ENCODE measurements at places on chromosomes 1 and 21. TPM values are rescaled to one million over a fixed set of nuclear protein-coding genes. Genes with fewer than 3 reads are reported as not detected.

ITGB2 gene
- total RNA-seq, result 36.7 TPM

ADORA1 gene
- 11.7 TPM for total RNA-seq

LINGO4 gene
- 2.0 TPM for total RNA-seq

MNDA gene
- 4.4 TPM for total RNA-seq

GJA8 gene
- not detected for total RNA-seq

LCE1A gene
- total RNA-seq, result not detected

CFHR5 gene
- 0.59 TPM for total RNA-seq

ATP1A4 gene
- 0.10 TPM for total RNA-seq

- H3K4me3 ChIP-seq, result no peak overlapping the region
- H3K36me3 ChIP-seq, result peaks cover 3% of the 10 kb centered on the region
- no peaks in the 10 kb centered on the region for H3K4me1 ChIP-seq
- no peak overlapping the region for H3K27ac ChIP-seq
Observed at GRCh38 chr1:243268751-243269460, 13.1 kb downstream of the SDCCAG8 start.

DNA sequence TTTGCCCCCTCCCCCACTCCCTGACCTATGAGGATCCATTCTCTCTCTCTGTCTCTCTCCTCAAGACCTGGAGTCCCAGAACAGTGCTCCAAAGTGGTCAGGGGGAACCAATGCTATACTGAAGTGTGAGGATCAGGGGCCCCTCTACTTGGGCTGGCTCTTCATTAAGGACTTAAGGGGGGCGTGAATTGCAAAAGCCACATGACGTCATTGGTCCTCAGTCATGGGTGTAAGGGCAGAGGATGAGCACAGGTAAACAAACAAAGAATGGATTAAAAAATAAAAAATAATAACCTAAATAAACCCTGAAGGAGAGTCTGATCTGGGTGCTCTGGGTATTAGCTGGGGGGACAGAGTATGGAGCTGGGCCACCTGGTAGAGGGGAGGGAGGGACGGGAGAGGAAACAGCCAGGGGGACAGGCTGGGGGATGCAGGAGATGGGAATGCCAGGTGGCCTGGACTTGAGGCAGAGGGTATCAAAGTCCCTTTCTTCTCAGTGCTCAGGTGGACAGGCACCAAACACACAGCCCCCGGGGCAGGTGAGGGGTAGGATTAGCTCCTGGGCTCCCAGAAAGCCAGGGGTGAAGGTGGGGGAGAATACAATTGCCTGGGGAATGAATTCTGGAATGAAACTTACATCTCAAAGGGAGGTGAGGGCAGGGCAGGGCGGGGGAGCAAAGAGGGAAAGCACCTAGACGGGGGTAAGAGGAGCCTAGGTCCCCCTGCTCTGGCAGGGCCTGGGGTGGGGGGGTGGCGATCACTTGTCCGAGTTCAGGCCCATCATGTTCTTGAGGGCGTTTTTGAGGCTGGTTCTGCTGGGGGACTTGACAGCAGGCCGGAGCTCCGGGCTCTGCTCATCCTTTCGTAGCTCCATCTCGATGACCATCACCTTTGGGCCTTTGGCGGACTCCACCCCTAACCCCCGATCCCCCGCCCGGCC, 4.6 kb downstream of the MPZ start:
- no peaks in the 10 kb centered on the region for H3K36me3 ChIP-seq
- peak overlapping the region; percentile 52 for H3K27ac ChIP-seq
- DNase-seq, result no peak
- H3K4me1 ChIP-seq, result peaks cover 26% of the 10 kb centered on the region
- peak overlapping the region; percentile 77 for H3K4me3 ChIP-seq

DNA sequence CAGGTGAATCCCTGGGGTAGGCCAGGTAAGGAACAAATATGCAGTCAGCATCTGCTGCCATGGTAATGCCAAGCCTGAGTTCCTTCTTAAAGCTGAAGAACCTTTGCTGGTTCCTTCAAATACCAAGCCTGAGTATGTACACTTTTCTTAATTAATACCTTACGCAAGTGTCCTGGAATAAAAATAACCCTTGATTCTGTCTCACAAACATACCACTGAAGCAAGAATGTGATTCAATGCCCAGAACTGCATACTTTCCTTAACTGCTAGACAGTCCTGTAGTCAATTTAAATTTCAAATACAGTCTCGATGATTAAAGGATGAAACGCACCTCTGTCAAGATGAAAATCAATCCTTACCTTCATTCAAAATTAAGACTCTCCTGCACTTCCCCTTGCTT, 634.0 kb upstream of the CHRM3 start:
- no peak for DNase-seq
- H3K27me3 ChIP-seq, result no peaks in the 10 kb centered on the region
- H3K4me3 ChIP-seq, result no peak overlapping the region
- no peaks in the 10 kb centered on the region for H3K36me3 ChIP-seq
- H3K27ac ChIP-seq, result no peak overlapping the region
- H3K4me1 ChIP-seq, result no peaks in the 10 kb centered on the region

GRCh38 chr1:223731133-223731770, 18.9 kb downstream of the CAPN2 start:
- no peaks in the 10 kb centered on the region for H3K27me3 ChIP-seq
- H3K4me3 ChIP-seq, result no peak overlapping the region
- H3K27ac ChIP-seq, result peak overlapping the region; percentile 68
- peaks cover 11% of the 10 kb centered on the region for H3K36me3 ChIP-seq
- H3K4me1 ChIP-seq, result peaks cover 46% of the 10 kb centered on the region

- DNase-seq, result no peak
- no peaks in the 10 kb centered on the region for H3K36me3 ChIP-seq
- no peak overlapping the region for H3K4me3 ChIP-seq
- H3K27me3 ChIP-seq, result no peaks in the 10 kb centered on the region
- no peak overlapping the region for H3K27ac ChIP-seq
- no peaks in the 10 kb centered on the region for H3K4me1 ChIP-seq
Observed at GRCh38 chr1:197985351-197985750, 68.2 kb downstream of the LHX9 start.

GRCh38 chr1:205907794-205908193, 35.5 kb downstream of the SLC26A9 start:
- H3K27ac ChIP-seq, result no peak overlapping the region
- no peaks in the 10 kb centered on the region for H3K36me3 ChIP-seq
- no peaks in the 10 kb centered on the region for H3K4me1 ChIP-seq
- no peaks in the 10 kb centered on the region for H3K27me3 ChIP-seq
- no peak overlapping the region for H3K4me3 ChIP-seq
- no peak for DNase-seq

GRCh38 chr21:27647921-27648320, 681.0 kb upstream of the ADAMTS5 start:
- no peak overlapping the region for H3K27ac ChIP-seq
- no peaks in the 10 kb centered on the region for H3K27me3 ChIP-seq
- no peaks in the 10 kb centered on the region for H3K36me3 ChIP-seq
- no peaks in the 10 kb centered on the region for H3K4me1 ChIP-seq

GRCh38 chr1:183804916-183805841, at the start of gene RGL1:
Gene RGL1 (plus strand): TSS chr1:183805120. CDS start chr1:183805298, 178 bp downstream.
- peak within 1 kb of the TSS; percentile 87 for H3K4me3 ChIP-seq
- peak within 1 kb of the TSS; percentile 96 for H3K27ac ChIP-seq
- H3K36me3 ChIP-seq, result no peaks in the 10 kb centered on the region

- H3K4me1 ChIP-seq, result no peaks in the 10 kb centered on the region
- no peaks in the 10 kb centered on the region for H3K36me3 ChIP-seq
- H3K4me3 ChIP-seq, result no peak overlapping the region
- H3K27me3 ChIP-seq, result no peaks in the 10 kb centered on the region
- DNase-seq, result no peak
- no peak overlapping the region for H3K27ac ChIP-seq
Observed at GRCh38 chr1:221511797-221512196, 230.1 kb downstream of the DUSP10 start.

GRCh38 chr1:170620164-170620563, 43.8 kb upstream of the PRRX1 start:
- no peak for DNase-seq
- no peak overlapping the region for H3K27ac ChIP-seq
- no peaks in the 10 kb centered on the region for H3K27me3 ChIP-seq
- H3K4me3 ChIP-seq, result no peak overlapping the region
- H3K4me1 ChIP-seq, result no peaks in the 10 kb centered on the region

DNA sequence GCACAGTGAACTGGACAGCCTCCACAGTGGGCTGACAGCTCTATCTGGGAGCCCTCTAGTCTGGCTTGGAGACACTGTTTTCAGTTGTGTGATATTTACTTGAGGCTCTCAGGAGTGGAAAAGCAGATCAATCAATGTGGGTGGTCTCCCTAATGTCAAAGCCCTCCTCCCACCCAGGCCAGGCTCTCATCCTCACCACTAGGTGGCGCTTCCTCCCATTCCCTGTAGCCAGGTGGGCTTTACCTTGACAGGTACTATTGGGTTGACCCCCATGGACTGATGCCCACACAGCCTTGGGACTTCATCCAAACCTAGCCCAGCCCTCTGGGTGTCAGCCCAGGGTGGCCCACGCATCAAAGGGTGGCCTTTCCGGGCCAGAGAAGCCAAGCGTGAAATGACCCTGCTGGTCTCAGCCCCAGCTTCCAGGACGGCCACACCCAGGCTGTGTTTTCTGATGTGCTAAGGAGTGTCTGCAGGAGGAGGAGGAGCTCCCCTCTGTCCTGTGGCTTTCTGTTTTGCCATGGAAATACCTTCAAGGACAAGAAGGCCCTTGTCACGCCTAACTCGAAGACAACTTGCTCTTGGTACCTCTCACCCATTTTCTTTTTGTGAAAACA, 54.0 kb downstream of the CLIC6 start:
- no peaks in the 10 kb centered on the region for H3K36me3 ChIP-seq
- DNase-seq, result no peak
- no peaks in the 10 kb centered on the region for H3K4me1 ChIP-seq
- H3K27ac ChIP-seq, result no peak overlapping the region
- H3K4me3 ChIP-seq, result no peak overlapping the region
- no peaks in the 10 kb centered on the region for H3K27me3 ChIP-seq

DNA sequence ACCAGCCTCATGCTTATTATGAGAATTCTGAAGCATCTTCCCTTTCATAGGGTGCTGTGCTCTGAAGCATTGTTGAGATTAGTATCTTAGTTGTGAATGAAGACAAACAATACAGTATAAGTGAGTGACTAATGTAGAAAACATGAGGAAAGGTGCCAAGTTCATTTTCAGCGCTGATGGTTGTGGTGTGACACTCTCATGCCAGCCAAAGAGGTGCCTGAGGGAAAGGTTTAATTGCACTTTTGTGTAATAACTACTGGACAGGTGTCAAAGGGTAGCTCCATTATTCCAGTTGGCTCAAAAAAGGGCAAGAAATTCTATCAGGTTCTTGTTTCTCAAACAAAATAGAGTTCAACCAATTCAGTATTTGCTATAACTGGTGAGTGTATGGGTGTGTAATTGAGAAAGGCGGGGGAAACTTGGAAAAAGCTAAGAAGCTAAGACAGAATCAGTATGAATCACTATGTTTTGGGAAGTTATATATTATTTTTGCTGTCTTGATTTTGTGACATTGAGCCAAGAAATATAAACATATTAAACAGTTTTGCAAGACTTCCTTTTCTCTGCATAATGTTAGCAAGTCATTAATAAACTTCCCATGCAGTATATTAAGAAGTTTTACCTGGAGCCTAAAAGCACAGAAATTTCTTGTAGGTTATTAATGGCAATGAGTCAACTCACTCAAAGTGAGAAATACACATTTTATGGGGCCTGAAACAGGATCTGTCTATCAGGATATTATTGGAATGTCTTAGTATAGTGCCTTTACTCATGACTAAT, 31.8 kb downstream of the KCNK2 start:
- H3K4me3 ChIP-seq, result no peak overlapping the region
- no peaks in the 10 kb centered on the region for H3K4me1 ChIP-seq
- no peaks in the 10 kb centered on the region for H3K36me3 ChIP-seq
- no peak for DNase-seq

DNA sequence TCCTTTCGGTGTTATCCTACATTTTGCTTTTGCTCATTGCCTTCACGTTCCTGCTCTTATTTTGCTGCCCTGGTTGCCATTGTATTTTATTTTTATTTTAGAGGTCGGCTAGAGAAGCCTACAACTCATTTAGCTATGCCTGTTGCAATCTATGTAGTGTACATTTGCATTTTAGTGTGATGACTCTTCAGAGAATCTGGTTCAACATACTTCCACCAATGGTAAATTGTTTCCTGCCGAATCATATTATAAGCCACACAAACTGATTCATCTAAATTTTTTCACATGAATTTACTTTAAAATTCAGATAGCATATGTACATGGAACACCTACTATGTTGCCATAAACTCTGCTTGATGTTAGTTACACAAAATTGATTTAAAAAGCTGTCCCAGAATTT, 1596.9 kb downstream of the PLA2G4A start:
- H3K4me3 ChIP-seq, result no peak overlapping the region
- H3K27ac ChIP-seq, result no peak overlapping the region
- H3K36me3 ChIP-seq, result no peaks in the 10 kb centered on the region
- H3K4me1 ChIP-seq, result no peaks in the 10 kb centered on the region

GRCh38 chr1:12135612-12136011, 31.2 kb upstream of the TNFRSF1B start:
- no peak overlapping the region for H3K27ac ChIP-seq
- DNase-seq, result no peak
- H3K4me1 ChIP-seq, result peaks cover 5% of the 10 kb centered on the region
- no peaks in the 10 kb centered on the region for H3K27me3 ChIP-seq

- DNase-seq, result no peak
- no peaks in the 10 kb centered on the region for H3K36me3 ChIP-seq
- H3K27ac ChIP-seq, result peak overlapping the region; percentile 92
- H3K4me3 ChIP-seq, result peak overlapping the region; percentile 46
- H3K27me3 ChIP-seq, result peaks cover 2% of the 10 kb centered on the region
- peaks cover 43% of the 10 kb centered on the region for H3K4me1 ChIP-seq
Observed at GRCh38 chr1:23567996-23568607, 8.8 kb upstream of the ID3 start.

GRCh38 chr1:51569284-51570062, 47.4 kb upstream of the OSBPL9 start:
- no peak overlapping the region for H3K4me3 ChIP-seq
- no peaks in the 10 kb centered on the region for H3K27me3 ChIP-seq
- no peak overlapping the region for H3K27ac ChIP-seq
- H3K36me3 ChIP-seq, result no peaks in the 10 kb centered on the region
- H3K4me1 ChIP-seq, result no peaks in the 10 kb centered on the region

GRCh38 chr1:9006956-9007615, 19.1 kb downstream of the SLC2A7 start:
- no peaks in the 10 kb centered on the region for H3K27me3 ChIP-seq
- H3K27ac ChIP-seq, result no peak overlapping the region
- H3K36me3 ChIP-seq, result no peaks in the 10 kb centered on the region
- no peak overlapping the region for H3K4me3 ChIP-seq

GRCh38 chr1:183195142-183195574, 9.1 kb downstream of the LAMC2 start:
- no peaks in the 10 kb centered on the region for H3K36me3 ChIP-seq
- no peak overlapping the region for H3K27ac ChIP-seq
- H3K4me1 ChIP-seq, result no peaks in the 10 kb centered on the region

GRCh38 chr1:5904551-5904950, 87.7 kb downstream of the NPHP4 start:
- DNase-seq, result no peak
- no peak overlapping the region for H3K4me3 ChIP-seq
- no peaks in the 10 kb centered on the region for H3K27me3 ChIP-seq
- no peak overlapping the region for H3K27ac ChIP-seq
- peaks cover 52% of the 10 kb centered on the region for H3K36me3 ChIP-seq
